ENCODE measurements at places on chromosomes 11 and 22.

- no peak for DNase-seq
Observed at GRCh38 chr22:48944751-48945620, 882.7 kb downstream of the BRD1 start.

- no peak for DNase-seq
Observed at GRCh38 chr22:43389227-43389836, 22.5 kb upstream of the MPPED1 start.

- DNase-seq, result no peak
Observed at GRCh38 chr11:102936864-102937509, 18.5 kb downstream of the MMP13 start.

GRCh38 chr11:48096588-48097525 is 116.5 kb downstream of the PTPRJ start:
- no peak for DNase-seq

DNA sequence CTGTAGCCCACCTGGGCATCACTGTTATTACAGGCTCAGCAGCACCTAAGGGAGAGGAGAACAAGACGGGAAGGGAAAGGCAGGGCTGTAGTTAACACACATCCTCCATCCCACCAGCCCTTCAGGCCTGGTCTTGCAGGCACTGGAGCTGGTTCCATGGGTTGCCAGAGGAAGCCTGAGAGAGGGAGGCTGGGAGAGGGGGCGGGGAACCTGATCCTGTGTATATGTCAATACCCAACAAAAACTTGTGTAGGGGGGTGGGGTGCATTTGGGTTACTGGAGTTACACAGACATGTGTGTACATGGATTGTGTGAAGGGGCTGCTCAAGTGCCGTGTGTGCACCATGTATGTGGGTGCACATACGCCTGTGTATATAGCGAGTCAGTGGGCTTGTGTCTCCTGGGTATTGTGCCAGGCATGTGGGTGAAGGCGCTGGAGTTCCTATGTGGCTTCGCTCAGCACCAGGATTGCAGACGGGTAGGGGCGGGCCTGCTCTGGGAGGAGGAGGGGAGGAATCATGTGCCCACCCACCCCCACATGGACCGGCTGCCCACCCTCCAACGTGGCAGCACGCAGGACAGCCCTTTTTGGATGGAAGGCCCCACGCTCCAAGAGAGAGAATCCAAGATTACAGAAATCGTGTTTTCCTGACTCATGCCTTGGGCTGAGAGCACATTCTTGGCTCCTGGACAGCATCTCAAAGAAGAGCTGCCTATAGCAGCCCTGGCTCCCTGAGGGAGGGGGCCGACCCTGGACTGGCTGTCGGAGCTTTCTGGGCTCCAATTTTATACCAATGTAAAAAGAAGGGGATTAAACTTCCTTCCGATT is 4.2 kb upstream of the SERPINH1 start:
- no peak for DNase-seq

GRCh38 chr11:119691020-119691666 is 37.9 kb downstream of the NECTIN1 start:
- no peak for DNase-seq

DNA sequence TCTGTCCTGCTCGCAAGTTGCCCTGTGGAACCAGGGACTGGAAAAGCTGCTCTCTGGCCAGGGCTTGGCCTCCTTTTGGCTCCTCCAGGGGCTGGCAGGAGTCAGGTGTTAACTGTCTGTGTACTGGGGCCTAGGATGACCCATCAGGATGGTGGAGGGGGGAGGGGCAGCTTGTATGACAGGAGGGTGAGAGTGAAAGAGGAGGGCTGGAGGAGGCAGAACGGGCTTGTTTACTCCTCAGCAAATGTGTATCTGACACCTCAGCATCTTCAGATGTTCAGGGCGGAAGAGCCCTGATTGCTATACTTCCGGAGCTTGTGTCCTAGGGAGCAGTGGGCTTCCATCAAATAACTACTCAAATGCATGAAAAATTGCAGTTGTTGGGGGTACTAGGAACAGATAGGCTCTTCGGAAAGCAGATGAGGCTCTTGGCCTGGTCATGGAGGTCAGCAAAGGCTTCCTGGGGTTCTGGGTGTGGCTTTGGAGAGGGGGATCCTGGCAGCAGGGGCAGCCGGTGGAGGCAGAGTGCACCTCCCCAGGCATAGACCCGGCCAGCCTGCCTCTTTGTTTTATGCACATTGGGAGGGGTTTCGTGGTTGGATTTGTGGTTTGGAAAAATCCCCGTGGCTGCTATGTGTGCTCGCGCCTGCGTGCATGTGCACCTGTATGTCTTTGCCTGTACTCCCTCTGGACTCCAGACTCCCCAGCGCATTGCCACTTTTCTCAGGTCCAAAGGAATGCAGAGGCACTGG is 31.2 kb downstream of the CD82 start:
- DNase-seq, result peak; percentile 55

- no peak for DNase-seq
Observed at GRCh38 chr22:30444632-30445437, 19.3 kb downstream of the MTFP1 start.

GRCh38 chr11:62842171-62842741 is 2.9 kb upstream of the WDR74 start:
- DNase-seq, result peak; percentile 16

DNA sequence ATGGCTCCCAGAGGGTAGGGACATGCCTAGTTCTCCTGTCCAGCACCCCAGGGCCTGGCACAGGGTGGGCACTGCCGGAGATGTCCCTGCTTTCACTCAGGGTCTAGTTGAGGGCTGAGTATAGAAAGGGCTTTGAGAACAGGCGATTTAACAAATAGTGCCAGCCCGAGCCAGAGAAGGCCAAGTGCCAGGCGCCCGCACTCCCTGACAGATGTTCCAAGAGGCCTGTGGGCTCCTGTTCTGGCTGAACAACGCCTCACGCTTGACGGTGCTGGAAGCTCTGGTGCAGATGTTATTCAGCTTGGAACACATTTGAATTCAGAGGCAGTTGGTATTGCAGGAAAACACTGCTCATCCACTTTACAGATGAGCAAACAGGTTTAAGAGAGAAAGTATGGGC is 46.5 kb downstream of the NFAM1 start:
- no peak for DNase-seq

DNA sequence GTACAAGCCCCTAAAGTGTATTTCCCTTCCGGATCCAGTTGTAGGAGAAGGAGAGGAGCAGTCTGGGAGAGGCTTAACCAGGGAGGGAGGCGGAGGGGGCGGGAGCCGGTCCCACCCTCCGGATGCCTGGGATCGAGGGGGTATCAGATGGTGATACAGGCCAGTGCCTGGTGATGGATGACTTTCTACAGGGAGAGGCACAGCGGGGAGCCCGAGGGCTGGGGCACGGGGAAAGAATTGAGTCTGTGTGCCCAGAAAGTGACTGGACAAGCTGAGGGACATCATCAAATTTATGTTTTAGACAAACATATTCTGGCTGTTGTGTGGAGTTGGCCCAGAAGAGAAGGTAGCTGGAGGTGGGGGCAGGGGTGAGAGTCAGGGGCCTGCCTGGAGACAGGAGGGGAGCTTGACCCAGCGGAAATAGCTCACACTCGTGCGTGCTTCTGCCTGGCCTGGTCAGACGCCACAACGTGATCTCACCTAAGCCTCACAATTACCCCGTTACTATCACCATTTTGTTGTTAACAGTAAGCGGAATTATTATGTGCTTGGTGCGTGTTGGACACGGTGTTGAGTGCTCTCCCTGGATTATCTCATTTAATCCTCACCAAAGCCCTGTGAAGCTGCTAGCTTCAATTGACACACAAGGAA is 42.4 kb downstream of the AMPD3 start:
- DNase-seq, result no peak

GRCh38 chr11:59164028-59164427 is 7.9 kb upstream of the DTX4 start:
- no peak for DNase-seq

DNA sequence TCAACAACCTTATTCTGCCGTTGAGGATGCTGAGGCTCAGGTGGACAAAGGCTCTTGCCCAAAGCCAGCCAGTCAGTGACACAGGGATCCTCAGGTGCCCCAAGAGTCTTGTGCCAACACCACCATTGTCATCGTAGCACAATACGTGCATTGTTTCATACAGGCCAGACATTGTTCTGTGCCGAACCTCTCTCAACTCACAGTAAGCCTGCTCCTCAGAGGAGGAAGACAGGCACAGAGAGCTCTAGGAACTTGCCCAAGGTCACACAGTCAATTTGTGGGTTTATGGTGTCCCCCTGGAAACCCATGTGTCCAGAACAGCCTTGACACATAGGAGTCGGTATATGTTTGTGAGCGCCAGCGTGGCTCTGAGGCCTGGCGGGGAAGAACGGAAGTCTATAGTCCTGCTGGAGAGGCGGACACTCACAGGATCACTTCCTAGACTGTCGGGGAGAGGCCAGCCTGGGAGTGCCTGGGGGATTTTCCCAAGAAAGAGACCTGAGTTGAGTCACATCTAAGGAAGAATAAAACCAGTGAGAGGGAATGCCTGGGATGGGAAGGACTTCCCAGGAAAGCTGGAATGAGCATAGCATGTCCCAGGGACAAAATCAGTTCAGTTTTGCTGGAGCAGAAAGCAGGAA is 20.2 kb downstream of the LIF start:
- no peak for DNase-seq

DNA sequence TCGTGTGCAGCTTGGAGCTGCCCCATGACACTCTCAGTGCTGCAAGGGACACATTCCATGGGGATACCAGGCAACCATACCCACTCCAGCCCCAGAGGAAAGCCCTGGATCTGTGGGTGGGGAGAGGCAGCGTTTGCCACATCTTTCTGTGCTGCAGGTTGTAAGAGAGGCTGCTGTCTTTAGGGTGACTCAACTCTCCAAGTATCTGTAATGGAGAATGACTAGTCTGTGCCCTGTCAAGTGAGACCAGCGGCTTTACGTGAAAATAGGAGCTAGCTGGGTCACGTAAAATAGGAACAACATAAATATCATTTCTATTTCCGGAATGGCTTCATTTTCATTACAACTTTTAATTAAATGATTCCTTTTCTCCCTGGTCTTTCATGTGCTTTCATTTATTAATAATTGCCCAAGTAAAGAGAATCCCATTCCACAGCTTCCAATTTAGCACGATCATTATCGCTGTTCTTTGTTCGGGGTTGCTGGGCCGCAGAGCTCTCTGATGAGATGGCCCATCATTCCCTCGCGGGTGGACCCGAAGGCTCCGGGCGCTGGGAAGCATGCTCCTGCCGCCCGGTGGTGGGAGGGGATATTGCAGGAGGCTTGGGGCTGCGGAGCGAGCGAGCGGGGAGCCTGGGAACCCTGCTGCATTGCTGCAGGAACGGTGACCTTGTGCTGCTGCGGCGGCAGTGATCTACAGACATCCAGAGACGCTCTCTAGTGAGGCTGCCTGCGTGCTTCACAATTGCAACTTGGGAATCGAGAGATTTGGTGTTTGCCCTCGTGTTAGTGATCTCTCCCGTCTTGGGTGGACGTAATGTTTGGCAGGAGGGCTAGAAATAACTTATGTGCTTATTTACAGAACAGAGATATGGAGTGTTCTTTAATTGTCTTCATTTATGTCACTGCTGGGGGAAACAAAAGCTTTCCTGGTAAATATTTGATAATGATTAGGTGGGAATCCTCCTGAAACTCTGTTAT is 10.6 kb downstream of the SLC6A5 start:
- DNase-seq, result peak; percentile 22

DNA sequence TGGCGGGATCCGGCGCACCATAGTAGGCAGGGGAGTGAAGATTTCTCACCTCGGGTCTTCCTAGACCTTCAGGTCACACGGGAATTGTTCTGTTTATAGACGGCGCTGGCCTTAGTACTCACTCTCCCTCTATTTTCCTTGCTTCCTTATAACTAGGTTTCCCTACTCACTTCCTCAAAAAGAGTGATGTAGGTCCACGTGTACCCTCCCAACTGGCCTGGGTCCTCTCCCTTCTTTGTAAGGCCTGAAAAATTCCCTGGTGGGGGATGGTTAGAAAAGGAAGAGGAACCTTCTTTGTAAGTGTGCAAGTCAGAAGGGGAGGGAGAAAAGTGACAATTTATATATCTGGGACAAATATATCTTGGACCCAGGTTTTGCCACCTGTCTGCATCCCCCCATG is 2.9 kb upstream of the TMEM9B start:
- DNase-seq, result no peak

DNA sequence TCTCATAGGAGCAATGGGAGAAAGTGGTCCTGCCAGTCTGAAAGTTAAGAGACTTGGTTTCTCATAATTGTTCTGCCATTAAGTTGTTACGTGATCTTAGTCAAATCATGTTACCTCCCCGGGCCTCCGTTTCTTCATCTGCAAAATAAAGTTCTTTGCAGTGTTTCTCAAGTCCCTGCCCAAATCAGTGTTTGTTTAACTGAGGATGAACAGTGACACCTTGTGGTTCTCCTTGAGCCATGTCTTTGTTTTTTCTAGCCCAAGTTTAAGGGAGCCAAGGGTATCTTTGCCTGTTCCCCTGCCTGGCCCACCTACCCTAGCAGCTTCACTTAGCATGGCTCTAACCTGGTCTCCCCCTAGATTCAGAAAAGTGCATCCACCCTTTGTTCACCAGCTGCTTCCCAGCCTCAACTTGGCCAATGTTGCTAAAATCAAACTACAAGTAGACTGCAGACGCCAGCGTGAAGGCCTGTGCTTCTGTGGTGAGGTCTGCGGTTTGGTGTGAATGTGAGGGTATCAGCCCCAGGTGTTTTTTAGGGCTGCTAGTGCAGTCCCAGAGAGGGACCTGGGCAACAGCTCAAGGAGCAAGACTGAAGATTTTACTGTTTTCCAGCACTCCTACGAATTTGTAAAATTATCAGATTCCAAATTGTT is 35.5 kb downstream of the FZD4 start:
- no peak for DNase-seq

DNA sequence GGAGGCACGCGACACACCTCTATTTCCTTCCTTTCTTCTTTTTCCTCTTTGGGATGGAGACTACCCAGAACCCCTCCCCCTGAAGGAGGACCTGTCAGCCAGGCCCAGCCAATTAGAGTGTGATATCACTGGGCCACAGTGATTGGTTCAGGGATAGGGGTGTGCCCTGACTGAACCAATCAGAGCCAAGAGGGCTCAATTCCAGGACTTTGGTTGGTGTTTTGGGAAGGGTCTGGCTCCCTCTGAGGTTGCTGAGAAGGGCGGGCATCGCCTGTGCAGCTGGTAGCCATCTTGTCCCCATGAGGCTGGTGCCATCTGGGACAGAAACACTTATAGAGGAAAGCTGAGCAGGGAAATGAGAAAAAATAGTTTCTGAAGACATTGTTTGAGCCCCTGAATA is 71.4 kb downstream of the CHST1 start:
- no peak for DNase-seq

- DNase-seq, result no peak
Observed at GRCh38 chr22:32800994-32801536, 440 bp upstream of the TIMP3 start.

GRCh38 chr11:108369064-108369463 is 98.3 kb downstream of the C11orf65 start:
- no peak for DNase-seq

All from T-helper 17 cell (primary cell).